H4 (cell line): ENCODE measurements at places on chromosomes 11 and 22.
A peak's percentile ranks its signal among the peaks of the same experiment; 100 is the strongest.

GRCh38 chr11:20310596-20311394 lies 52.7 kb upstream of the HTATIP2 start:
- DNase-seq = no peak

DNA sequence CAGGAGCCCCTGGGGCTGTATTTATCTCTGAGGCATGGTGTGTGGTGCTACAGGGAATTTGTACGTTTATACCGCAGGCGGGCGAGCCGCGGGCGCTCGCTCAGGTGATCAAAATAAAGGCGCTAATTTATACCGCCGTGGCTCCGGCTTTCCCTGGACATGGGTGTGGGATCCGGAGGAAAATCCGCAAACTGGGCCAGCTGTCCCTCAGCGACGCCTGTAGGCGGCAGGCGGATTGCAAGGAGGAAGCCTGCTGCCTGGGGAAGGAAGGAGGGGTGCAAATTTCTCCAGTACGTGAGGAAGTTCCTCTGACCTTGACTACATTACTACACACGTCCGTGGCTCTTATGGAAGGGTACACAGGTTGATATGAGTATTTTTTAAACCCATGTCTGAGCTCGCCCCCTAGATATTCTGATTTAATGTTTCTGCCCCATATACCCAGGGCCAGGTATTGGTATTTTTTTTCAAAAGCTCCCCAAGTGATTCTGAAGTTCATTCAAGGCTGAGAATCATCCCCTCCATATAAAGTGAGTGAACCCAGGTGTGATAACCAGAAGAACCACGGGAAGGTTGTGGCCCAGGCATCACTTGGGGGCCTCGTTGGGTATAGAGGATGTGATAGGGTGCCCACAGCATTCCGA lies 2.8 kb downstream of the MYOD1 start:
- no peak for DNase-seq

- DNase-seq = peak; percentile 67
These were observed 19.2 kb downstream of the NECTIN1 start for GRCh38 chr11:119709638-119710346.

GRCh38 chr11:69834811-69835800 lies 15.9 kb upstream of the FGF3 start:
- DNase-seq = no peak

GRCh38 chr11:66857234-66857926 lies 516 bp downstream of the LRFN4 start:
- DNase-seq = no peak

GRCh38 chr11:87298155-87298554 lies 260.4 kb downstream of the TMEM135 start:
- no peak for DNase-seq

DNA sequence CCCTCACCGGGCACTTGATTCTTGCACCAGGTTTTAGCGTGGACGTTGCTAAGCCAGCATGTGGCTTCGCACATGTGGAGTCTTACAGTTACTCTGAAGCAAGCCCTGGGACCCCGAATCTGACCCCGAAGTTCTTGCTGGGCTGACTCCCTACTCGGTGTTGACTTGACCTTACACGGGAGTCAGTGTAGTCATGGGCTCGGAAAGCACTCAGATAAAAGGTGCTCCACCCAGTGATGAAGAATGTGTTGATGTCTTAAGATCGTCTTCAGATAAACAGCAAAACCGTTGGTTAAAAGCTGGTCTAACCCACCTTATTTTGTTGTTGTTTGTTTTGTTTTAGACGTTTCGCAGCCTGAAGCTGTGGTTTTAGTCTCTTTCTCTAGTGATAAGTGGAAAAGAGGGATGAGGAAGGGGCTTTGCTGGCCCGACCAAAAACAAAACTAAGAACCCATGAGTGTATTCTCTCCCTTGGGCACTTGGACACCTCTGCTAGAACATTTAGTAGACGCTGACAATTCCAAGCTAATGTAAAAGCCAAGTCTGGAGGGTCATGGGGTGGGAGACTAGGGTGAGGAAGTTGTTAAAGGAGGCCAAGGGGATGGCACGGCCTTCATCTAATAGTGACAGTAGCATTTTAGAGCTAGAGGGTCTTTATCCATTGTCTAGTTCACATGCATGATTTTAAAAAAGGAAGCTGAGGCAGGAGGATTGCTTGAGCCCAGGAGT lies 69.9 kb downstream of the BCR start:
- DNase-seq = no peak

- no peak for DNase-seq
These were observed 596.0 kb upstream of the B3GAT1 start for GRCh38 chr11:135008001-135008405.

GRCh38 chr11:71496421-71496820 lies 30.6 kb upstream of the KRTAP5-7 start:
- no peak for DNase-seq

- DNase-seq = no peak
These were observed 175.7 kb upstream of the API5 start for GRCh38 chr11:43135966-43136534.

DNA sequence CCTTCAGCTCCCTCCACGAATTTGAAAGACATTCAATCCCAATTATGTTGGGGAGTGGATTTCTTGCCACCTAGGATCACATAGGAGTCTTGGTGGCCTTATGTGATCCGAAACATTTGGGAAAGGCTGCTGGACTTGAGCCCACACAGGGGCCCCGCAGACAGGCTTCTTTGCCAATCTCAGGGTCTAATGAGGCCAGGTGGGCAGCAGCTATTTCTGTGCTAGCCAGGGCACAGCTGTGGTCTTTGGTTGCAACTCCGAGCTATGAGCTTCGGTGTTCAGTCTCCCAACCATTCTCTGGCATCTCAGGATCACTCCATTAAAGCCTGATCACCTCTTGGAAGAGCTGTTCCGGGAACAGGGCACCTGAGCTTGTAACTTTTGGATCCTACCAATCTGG lies 84.4 kb downstream of the TP53I11 start:
- no peak for DNase-seq
